Smooth muscle cell of trachea (primary cell): ENCODE measurements at places on chromosomes 11 and 22. TPM values are rescaled to one million over a fixed set of nuclear protein-coding genes. Genes with fewer than 3 reads are reported as not detected.

Gene SYT8
- total RNA-seq = not detected in 2 replicates

Gene C1QTNF5
- total RNA-seq = 12.1 and 29.8 TPM in 2 replicates

Gene GSC2
- not detected in 2 replicates for total RNA-seq

Gene APOL4
- 1.3 and 3.9 TPM in 2 replicates for total RNA-seq
